Hematopoietic multipotent progenitor cell treated with erythropoietin and hydrocortisone succinate and interleukin-3 and kit ligand, for 8 days (in vitro differentiated cells): ENCODE measurements at places on chromosomes 5 and 9.

DNA sequence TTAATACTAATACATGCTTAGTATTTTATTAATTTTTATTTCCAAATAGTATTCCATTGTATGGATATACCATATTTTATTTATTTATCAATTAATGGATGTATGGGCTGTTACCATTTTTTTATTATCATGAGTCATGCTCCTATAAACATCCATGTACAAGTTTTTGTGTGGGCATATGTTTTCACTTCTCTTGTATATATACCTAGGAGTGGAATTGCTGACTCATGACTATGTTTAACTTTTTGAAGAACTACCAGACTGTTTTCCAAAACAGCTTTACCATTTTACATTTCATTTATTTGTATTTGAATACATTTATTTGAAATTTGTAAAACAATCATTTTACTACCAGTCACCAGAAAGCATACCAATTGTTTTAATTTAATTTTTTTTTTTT, 14.1 kb upstream of the LRRC19 start:
- DNase-seq, result peak; percentile 5

GRCh38 chr5:160133071-160133917, 14.0 kb upstream of the PWWP2A start:
- no peak for DNase-seq

- no peak for DNase-seq
Measured at GRCh38 chr5:171495122-171495700, 75.8 kb downstream of the FGF18 start.

GRCh38 chr9:108053555-108054061, 564.0 kb upstream of the KLF4 start:
- DNase-seq, result no peak
